ENCODE measurements at places on chromosomes 11 and 22.

GRCh38 chr11:9633679-9634078 lies 30.2 kb upstream of the SWAP70 start:
- no peak for DNase-seq

DNA sequence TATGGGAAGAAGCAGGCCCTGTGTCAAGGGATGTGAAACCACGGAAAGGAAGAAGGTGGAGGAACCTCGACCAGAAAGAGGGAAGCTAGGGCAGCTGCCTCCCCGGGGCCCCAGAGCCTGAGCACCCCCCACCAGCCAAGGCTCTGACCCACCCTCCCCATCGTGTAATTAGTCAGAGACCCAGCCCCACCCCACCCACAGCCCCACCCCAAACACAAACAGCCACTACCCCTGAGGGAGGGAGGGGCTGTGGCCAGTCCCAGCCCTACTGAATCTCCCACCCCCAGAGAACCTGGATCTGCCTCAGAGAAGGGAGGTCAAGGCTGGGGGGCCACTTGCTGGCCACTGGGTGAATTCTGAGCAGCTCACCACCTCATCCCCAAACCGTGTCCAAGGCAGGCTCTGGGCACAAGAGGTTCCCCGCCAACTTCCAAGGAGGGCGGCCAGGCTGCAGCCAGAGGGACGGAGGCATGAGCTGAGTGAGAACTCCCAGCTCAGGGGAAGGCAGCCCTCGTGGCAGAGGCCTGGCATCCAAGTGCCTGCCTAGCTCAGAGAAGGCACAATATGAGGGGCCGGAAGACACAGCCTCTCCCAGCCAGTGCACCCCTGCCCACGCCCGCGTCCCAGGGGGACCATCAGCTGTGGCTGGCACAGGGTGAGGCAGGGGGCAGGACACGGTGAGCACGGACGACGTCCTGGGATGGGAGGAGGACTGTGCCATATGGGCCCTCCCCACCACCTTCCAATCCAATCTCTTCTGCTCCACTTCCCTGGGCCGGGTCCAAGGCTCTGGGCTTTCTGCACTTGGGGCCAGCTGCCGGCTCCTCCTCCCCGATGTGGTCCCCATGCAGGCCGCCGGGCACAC lies 2.7 kb downstream of the PLXNB2 start:
- no peak for DNase-seq

GRCh38 chr11:26244207-26244606 lies 87.7 kb upstream of the ANO3 start:
- no peak for DNase-seq

DNA sequence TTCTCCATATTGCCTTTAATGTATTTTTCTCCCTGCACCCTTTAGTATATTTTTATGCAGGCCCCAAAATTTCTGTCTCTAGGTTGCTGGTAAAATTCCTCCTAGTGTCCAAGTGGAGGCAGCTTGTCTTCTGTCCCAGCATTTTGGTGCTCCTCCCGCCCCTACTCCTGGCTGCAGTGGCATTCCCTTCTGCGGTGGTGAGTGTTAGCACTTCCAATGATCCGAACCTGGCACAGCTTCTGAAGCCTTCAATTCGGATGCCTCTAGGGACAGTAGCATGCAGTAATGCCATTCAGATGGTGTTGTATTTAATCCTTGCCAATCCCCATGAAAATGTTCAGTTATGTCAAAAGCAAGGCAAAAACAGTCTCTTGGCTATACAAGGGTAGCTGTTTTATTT lies 5.9 kb downstream of the YWHAH start:
- no peak for DNase-seq

DNA sequence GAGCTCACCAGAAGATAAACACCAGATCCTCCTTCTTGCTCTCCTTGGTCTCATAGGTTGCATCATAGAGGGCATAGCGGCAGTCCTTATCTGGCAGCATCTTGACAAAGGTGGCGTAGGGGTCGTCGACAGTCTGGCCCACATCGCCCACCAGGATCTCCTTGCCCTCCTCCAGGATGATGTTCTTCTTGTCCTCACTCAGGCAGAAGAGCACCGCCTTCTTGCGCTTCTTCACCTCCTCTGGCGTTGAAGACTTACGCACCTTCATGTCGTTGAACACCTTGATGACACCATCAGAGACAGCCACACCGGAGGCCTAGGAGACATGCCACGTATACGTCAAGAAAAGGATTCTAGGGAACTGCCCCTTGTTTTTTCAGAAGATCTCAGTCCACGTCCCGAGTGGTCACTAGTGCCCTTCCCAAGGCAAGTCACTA lies 2.0 kb downstream of the CFL1 start:
- no peak for DNase-seq

GRCh38 chr11:36162006-36162882 lies 127.0 kb downstream of the COMMD9 start:
- DNase-seq, result no peak

DNA sequence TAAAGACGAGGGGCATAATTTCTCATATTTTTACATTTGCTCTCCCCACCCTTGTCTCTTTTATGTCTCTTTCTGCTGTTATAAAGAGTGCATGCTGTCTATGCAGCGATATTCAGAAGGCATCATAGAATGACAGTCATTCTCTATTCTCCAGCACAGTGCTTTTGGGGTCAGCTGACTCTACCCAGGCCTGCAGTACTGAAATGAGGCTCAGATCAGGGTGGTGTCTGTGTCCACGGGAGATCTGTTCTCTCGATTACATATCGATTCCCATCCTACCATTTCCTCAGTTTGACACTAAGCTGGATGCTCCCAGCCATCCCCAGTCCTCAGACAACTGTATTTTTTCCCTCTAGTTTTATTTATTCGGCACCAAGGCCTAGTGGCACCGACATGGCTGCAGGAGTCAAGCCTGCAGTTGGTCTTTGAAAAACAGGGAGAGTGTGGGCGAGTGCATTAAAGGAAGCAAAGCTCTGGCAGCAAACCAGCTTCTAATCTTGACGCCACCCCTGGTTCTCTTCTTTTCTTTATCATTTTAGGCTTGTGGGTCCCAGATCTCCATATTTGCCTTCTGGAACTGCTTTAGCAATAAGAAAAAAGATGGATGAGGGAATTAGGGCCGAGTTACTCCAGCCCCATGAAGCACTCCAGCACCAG lies 71.6 kb upstream of the PICALM start:
- DNase-seq, result no peak

DNA sequence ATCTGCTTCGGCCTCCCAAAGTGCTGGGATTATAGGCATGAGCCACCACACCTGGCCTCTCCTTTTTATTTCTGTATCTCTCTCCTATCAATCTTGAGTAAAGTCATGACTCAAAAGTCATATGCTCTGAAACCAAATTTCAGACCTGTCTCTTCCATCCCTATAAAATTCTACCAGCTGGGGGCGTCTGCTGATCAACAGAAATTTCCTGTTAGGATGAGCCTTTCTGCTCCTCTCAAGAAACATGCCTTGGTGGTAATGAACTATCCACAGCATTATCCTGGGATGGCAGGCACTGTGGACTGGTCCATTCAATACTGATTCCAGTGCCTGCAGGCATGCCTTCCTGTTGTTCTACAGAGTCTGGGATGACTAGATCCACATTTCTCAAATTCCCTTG lies 472.6 kb downstream of the NELL1 start:
- no peak for DNase-seq

GRCh38 chr11:111366560-111367410 lies 12.3 kb downstream of the POU2AF1 start:
- DNase-seq, result no peak

DNA sequence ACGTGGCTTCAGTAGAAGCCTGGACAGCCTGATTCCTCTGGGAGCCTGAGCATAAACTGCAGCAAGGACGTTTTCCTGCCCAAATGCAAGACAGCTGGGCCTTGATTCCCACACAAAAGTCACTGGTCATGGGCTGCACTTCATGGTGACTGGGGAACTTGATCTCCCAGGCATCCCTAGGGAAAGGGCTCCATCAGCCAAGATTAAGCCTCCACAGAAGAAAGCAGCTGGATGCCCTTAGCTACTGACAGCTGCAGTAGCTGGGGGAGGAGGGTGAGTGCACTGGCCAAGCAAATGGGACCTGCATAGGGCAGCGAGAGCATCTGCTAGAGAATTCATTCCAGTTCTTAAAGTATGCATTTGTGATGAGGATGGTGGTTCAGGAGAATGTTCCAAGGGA lies 267.4 kb upstream of the ISX start:
- DNase-seq, result no peak

GRCh38 chr11:60970369-60970774 lies 1.1 kb upstream of the CD6 start:
- DNase-seq, result peak; percentile 41

DNA sequence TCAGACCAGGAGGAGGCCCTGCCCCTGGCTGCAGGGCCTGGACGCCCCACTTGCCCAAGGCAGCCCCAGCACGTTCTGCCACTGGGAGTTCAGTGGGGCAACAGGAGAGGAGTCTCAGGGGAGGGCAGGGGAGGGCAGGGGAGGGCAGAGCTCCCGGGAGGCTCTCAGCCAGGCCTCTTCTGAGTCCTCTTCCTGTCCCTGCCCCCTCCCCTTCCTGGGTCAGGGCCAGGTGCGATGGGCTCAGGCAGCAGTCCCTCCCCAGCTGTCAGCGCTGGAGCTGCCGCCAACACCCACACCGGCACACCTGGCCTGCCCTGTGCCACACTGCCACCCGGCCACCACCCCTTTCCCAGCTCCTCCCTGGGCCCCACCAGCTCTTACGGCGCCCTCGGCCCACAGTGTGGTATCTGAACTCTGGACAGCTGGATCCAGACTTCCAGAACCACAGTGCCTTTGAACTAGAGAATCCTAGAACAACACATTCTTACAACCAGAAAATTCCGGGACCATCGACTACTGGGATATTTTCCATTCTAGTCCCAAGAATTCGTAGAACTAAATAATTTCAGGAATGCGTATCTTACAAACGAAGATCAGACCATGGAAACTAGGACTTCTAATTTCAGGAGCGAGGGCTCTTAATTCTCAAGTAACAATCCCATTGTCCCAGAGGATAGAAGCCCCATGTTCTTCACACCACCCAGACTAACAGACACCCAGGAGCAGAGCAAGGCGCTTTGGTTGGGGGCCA lies 21.8 kb downstream of the RPL3 start:
- DNase-seq, result no peak

DNA sequence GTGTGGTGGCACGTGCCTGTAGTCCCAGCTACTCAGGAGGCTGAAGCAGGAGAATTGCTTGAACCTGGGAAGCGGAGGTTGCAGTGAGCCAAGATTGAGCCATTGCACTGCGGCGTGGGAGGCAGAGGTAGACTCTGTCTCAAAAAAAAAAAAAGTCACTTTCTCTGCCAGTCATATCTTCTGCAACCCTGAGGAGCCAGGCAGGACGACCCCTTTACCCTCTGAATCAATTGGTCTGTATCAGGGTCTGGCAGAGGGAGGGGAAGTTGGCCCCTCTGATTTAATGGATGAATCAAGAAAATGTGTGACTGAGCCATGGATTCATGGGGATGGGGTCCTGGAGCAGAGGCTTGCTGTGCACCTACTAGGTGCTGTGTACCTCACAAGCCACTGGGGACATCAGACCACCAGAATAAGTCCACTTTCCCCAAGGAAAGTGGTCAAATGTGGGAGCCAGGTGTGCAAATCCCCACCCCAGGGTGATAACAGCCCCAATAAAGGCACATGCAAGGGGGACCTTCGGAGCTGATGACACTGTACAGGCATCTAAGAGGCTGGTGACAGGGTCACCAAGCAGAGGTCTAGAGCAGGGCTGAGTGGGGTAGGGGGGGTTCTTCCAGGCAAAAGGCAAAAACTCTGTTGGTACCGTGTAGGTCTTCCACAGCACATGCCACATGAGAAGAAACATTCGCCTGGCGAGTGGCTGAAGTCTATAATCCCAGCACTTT lies 29.0 kb downstream of the TXN2 start:
- no peak for DNase-seq

DNA sequence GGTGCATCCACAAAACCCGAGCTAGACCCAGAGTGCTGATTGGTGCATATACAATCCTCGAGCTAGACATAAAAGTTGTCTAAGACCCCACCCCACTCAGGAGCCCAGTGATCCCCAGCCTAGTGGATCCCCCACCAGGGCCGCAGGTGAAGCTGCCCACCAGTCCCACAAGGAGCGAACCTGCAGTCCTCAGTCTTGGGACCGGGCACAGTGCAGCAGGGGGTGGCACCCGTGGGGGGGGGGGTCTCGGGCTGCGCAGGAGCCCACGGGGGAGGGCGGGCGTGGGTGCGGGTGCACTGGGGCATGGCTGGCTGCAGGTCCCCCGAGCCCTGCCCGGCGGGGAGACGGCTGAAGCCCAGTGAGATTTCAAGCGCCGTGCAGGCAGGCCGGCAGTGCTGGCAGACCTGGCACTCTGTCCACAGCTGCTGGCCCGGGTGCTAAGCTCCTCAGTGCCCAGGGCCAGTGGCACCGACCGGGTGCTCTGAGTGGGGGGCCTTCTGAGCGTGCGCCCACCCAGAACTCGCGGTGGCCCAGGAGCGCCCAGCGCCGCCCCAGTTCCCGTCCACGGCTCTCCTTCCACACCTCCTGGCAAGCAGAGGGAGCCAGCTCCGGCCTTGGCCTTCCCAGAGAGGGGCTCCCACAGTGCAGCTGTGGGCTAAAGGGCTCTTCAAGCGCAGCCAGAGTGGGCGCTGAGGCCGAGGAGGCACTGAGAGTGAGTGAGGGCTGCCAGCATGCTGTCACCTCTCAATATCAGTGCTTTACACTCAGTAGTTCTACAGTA lies 989.1 kb downstream of the FAM181B start:
- DNase-seq, result no peak

GRCh38 chr22:22460635-22461034 lies 47.9 kb downstream of the ZNF280B start:
- no peak for DNase-seq

- no peak for DNase-seq
These were observed 145.9 kb upstream of the OPCML start for GRCh38 chr11:133678191-133678590.

DNA sequence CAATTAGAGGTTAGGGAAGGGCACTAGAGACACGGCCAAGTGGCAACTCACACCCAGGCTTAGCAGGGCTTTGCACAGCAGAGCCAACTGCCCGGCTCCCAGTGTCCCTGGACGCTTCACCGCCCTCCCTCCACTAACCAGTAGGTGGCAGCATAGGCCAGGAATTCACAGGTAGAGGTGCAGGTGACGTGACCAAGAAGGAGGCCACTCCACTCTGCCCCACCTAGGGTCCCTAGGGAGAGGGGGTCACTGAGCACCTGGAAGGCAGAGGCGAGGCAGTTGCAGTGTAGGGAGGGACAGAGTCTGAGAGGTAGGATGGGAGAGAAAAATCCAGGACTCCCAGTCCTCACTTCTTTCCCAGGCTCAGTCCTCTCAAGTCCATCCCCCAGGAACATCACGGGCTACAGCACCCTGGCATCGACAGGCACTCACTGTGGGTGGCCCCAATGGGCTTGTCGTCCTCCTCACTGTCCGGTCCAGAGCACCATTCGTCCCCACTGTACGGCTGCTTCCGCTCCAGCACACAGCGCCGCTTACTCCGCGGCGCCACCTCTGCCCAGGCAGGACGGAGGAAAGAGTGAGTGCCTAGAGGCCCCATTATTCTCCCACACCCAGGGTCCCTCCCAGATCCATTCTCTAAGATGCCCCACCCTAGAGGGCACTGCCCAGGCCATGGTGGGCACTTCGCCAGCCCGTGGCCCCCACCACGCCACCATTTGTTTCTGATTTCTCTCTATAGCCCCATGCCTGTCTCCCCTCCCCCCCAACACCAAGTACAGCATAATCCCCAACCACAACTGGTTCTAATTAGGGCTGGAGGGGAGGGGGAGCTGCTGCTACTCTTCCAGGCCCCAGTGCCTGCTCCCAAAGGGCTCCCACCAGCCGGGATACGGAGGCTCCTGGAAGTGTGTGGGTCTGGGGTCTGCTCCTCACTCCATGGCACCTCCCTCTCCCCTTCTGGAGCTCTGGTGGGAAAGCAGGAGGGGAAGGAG lies 18.4 kb downstream of the BCL9L start:
- DNase-seq, result peak; percentile 76

GRCh38 chr11:203945-204586 lies 3.1 kb downstream of the BET1L start:
- DNase-seq, result no peak

Measured in M059J (cell line).